ENCODE measurements at places on chromosomes 1 and 21.

- DNase-seq, result no peak
These were observed 18.2 kb upstream of the GJB5 start for GRCh38 chr1:34736692-34737091.

GRCh38 chr1:110206261-110206920 lies 3.7 kb upstream of the KCNC4 start:
- DNase-seq, result no peak

GRCh38 chr1:12186679-12186985 lies 19.8 kb downstream of the TNFRSF1B start:
- no peak for DNase-seq

GRCh38 chr21:37784591-37785318 lies 131.5 kb downstream of the KCNJ6 start:
- DNase-seq, result no peak

DNA sequence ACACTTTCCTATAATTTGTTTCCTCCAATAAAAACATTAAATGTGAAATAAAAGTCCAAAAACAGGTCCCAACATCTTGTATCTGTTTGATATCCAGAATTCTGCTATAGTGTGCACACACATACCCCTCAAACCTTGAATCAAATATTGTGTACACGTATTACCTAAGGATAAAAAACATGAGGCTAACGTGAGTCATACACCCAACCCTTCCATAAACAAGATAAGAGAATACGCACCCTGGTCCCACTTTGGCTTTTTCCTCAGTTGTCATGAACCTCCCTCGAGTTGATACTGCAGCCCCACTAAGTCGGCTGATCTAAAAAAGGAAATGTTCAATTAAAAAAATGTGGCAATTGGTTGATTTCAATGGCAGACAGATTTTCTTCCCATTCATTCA lies 5.2 kb downstream of the KHDC4 start:
- no peak for DNase-seq

Data from hematopoietic multipotent progenitor cell treated with erythropoietin and hydrocortisone succinate and interleukin-3 and kit ligand, for 6 days (in vitro differentiated cells).